H9 (cell line): ENCODE measurements at places on chromosomes 1 and 21.

- peak; percentile 78 for DNase-seq
Measured at GRCh38 chr1:21594935-21595897, 73.9 kb downstream of the RAP1GAP start.

DNA sequence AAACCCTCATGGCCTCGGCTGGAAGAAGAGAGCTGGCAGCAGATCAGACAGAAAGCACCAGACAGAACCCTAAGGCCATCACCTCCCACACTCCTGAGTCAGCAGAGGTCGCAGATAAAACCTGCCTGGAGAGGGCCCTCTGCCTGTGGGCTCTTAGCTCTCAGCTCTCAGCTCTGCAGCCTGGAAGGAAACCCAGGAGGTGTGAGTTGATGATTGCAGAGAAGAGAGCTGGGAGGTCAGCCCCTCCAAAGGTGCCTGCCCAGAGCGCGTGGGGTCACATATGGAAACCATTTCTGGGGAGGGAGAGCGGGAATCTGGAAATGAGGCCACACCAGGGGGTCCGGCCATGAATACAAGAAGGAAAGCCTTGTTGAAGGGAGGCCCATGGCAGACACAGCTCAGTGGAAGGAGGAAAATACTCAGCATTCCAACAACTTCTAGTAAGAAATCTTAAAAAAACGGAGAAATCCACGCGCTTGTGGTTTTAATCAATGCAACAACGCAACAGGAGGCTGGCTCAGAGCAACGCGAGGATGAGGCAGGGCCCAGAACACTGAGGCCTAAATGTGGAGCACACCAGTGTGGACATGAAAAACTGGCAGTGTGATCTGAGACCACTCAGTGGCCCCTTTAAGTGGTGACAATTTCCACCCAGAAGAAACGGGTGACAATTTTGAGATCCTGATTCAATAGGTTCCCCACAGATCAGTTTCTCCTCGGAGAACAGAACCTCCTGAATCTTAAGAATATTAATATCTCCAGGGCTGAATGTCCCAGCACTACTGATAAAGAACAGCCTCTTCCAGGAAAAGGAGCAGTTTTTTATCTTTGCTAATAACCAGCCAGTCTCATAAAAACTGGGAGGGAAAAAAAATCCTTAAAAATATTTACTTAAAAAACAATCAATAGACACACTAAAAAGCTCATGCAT lies 45.7 kb downstream of the PSMG1 start:
- DNase-seq, result peak; percentile 71

DNA sequence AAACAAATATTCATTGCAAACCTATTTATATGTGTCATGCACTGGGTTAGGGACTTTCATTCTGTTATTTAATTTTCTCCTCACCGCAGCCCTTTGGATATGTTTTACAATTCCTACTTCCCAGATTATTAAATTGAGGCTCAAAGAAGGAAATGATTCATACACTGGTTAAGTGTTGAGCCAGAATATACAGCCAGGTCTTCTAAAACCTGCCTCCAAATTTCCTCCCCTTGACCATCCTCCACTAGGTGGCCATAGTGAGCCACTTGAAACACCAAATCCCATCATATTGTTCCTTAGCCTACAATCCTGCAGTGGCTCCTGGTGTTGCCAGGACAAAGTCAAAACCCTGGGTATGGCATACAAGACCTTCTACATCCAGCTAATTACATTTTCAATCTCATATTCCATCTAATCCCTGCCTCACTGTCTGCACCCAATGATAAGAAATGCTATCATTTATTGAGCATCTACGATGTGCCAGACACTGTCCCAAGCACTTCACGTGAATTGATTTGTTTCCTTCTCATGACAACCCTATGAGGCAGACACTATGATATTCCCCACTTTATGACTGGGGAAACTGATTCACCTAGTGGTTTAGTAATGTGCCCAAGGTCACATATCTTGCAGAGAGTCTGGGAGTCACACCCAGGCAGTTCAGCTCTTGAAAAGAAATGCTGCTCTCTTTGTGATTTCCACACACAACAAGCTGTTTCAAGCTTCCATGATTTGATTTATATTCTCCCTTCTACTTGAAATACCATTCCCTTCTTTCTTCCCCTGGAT lies 23.6 kb upstream of the KIRREL1 start:
- peak; percentile 62 for DNase-seq

GRCh38 chr1:109065137-109065536 lies 10.7 kb downstream of the TAF13 start:
- DNase-seq, result no peak

- no peak for DNase-seq
Measured at GRCh38 chr1:152886758-152887409, 8.8 kb downstream of the SMCP start.

DNA sequence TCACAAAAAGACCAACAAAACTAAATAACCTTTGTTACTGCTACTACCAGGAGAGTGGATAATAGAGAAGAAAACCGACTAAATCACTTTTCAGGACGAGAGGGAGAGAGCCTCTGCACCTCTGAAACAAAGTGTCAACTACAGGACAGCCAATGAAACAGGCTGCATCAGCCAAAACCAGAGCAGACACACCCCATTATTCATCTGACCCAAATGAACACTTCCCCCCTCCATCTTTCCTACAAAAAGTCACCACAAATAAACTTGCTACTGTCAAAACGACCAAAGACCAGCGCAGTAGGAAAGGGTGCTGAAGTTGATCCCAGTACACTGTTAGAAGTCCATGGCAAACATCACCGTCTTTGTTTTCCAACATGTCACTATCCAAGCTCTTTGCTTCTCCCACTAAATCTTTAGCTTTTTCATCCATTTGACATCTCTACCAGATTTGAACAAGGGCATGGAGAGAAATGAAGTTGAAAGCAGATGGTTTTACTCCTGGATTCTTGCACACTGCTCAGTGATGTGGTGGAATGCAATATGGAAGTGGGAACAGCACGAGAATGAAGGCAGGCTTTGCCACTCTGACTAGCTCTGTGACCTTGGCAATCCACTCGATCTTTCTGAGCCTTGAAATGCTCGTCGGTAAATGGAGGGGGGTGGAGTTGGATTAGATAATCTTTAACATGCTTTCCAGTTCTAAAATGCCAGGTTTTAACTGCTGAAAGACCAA lies 20.5 kb downstream of the DSTYK start:
- no peak for DNase-seq
